ENCODE measurements at places on chromosomes 11 and 22. TPM values are rescaled to one million over a fixed set of nuclear protein-coding genes. Genes with fewer than 3 reads are reported as not detected.

DNA sequence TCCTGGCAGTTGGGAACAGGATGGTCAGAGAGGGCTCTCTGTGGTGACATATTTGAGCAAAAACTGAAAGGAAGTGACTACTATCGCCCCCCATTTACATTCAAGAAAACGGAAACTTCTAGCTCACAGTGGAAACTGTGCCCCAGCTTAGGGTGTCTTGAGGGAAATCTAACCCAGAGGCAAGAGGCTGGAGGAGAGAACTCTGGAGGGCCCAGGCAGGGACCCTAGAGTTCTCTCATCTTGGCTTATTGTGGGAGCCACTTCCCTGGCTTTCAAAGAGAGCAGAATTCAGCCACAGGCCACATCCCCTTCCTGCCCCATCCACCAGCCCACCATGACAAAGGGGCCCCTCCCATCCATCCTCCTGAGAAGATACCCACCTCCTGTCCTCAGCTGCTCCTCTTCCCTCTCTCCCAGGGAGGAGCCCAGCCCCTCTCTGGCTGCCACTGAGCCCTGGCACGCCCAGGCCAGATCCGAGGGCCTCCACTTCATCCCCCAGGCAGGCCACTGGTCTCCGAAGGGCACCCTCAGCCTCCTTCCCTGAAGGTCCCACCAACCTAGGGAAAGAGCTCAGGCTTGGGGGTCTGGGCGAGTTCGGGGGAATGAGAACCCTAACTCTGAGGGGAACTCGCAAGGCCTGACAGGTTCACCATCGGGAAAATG is 1.6 kb upstream of the TMPRSS13 start:
- peak; percentile 16 for DNase-seq

DNA sequence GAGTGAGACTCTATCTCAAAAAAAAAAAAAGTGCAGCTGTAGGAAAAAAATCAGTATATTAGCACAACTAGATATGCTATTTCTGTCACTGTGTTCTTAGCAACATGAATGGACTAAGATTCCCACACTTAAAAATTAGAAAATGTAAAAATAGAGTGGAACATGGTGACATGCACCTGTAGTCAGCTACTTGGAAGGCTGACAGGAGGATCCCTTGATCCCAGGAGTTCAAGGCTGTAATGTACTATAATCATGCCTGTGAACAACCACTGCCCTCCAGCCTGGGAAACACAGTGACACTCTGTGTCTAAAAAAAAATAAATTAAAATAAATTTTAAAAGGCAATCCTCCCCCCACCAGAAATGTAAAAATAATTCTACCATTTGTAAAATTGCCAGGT is 29.8 kb downstream of the PICALM start:
- DNase-seq, result no peak

The APOBEC3A gene
- not detected for polyA plus RNA-seq

DNA sequence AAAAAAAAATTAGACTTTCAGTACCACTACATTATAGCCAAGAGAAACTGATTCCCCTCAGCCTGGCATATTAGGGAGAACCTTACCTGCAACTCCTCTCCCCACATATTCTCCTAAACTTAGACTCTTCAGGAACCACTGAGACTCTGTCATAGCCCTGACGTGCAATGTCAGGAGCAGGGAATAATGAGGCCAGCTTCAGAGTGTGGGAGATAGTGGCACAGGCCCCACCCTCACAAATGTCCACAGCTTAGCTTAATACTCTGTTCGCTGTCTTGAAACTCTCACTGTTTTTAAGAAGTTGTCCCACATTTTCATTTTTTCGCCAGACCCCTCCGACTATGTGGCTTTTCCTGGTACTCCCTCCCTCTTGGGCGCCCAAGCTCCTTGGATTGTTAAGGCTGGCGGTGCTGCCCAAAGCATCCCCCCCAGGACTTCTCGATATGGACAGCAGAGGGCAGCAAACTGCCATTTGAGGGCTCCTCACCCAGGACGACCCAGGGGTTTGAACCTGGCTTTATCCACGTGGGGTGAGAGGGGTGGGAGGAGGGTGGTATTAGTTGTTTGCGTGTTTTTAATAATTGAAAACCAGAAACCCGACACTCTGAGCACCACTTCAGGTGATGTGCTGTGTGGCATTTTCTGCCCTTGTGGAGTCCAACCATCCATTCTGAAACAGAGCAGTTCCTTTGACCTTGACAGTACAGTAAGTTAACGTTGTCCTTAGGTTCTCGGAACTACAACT is 45.2 kb upstream of the RASSF10 start:
- peak; percentile 60 for DNase-seq

DNA sequence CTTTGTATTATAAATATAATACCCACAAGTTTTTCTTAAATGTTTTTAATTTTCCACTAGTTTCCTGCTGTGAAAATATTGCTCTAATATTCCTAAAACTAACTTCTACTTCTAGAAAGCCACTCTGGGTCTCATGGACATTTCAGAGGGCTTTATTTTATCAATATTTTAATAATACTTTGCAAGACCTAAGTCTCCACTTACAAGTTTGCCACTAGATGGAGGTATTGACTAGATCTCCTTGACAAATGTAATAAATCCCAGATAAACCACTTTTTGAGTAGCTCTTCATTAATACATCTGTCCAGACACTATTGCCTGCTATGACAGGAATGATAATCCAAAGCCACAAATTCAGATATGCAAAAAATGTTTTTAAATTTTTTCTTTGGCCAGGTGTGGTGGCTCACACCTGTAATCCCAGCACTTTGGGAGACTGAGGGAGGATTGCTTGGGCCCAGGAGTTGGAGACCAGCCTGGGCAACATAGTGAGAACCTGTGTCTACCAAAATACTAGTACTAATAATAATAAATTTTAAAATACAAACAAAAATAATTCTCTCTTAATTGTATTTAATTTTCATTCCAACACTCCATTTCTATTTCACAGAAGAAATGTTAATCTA is 3.5 kb upstream of the ACAT1 start:
- DNase-seq, result no peak

The AP1B1 gene
- polyA plus RNA-seq, result 9.1 TPM

The PANX3 gene
- polyA plus RNA-seq, result not detected

- no peak for DNase-seq
Measured at GRCh38 chr11:102647430-102647829, 22.3 kb upstream of the MMP20 start.

The SLC7A4 gene
- 0.07 TPM for polyA plus RNA-seq

DNA sequence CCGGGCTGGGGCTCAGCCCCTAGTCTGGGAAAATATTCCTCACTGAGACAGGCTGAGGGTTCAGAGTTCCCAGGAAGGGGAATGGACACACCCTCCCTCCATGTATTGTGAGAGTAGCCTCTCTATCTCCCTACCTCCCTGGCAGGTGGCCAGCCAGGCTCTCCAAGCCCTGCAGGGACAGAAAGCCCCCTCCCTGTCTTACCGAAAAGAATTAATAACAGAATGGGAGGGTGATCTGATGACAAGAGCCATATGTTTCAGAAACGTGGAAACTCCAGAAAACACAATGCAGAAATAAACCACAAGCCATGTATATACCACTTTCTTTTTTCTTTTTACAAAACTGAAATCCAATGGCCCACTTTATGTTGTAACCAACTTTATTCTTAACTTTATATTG is 140.0 kb downstream of the CHST1 start:
- DNase-seq, result no peak

GRCh38 chr22:24768537-24769374 is 5.8 kb downstream of the PIWIL3 start:
- DNase-seq, result peak; percentile 22

The POU2AF3 gene
- not detected for polyA plus RNA-seq

DNA sequence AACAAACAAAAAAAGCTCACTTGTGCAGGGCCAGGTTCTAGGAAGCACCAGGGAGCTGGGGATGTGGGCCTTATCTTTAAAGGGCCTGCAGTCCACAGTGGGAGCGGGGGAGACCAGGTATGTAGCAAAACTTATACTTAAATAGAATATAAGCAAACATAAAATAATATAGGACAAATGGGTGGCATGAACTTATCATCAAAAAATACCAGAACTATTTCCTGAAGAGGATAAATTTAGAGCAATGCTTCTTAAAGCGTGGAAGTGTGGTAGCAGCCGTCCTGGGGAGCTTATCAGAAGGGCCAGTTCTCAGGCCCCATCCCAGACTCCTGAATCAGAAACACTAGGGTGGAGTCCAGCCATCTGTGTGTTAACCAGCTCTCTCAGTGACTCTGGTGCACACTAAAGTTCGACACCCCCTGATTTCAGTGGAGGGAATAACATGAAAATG is 9.3 kb downstream of the VPS26B start:
- DNase-seq, result no peak
